ENCODE measurements at places on chromosomes 5 and 9.

DNA sequence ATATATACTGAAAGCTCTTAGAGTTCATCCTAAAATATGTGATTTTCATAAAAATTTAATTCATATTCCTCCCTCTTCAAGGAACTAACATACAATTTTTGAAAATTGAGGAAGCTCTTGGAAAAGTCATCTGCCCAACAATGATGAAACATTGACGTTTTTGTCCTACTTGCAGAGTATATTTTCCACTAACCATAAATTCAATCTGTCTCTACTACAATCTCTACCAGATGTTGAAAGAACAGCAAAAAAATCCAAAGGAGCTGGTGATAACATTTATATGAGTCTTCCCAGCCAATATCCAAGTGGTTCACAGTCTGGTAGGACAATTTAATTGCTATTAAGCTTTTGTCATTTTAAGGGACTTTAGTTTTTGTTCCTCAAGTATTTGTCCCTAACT is 81.1 kb upstream of the NR3C1 start:
- no peak for DNase-seq

GRCh38 chr5:89956838-89957237 is 452.7 kb downstream of the CETN3 start:
- no peak for DNase-seq

DNA sequence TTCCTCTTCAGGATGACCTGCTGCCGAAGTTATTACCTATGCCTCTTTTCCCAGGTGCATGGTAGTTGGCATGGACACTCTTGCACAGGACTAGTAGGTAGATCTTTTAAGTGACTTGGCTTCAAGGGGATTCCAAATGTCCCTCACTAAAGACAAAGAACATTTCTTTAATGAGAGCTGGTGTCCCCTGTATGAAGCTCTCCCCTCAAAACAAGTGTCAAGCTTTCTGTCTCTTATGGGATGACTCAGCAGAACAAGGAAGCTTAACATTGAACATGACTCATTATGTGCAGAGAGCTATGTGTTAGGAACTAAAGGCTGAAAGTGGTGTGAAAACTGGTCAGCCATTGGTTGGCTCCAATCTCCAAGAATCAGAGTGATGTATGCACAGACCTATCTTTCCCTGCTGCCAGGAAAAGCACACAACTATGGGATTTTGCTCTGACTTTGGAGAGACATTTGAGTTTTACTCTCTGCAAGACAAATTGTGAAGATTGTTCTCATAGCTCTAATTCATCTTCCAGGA is 120.5 kb downstream of the PRDM6 start:
- DNase-seq = no peak

GRCh38 chr5:73464016-73464745 is 15.6 kb upstream of the FOXD1 start:
- no peak for DNase-seq

DNA sequence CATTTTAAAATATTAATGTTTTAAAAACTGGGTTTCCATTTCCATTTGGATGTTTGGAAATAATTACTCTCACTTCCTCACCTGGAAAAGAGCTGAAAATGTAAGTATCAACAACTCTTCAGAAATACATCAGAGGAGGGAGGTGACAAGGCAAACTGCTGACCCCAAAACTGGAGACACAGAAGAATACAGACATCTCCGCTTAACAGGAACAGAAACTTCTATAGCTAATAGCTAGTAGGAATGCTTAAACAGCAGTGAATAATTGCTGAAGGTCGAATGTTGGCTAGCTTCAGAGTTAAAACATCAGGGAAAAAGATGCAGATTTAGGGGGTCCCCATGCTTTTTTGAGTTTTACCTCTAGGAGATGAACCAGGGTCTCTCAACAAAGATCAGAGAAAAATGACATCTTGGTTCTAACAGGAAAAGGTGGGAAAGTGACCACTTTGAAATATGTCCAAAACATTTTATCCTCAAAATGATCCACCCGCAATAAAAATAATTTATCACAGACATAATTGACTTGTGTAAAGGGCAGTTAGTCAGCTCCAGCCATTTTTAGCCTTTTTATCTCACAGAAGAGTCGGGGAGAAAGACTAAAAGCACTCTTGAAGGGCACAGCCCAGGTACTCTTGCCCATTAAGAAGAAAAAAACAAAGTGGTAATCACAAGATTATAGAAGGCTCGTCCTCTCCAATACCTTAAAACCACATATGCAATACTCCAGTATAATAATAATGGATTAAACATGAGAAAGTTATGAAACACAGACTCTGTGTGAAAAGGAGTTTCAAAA is 1474.9 kb downstream of the EFNA5 start:
- no peak for DNase-seq

GRCh38 chr9:26891726-26892125 is 876 bp downstream of the CAAP1 start:
- DNase-seq = no peak

- DNase-seq = no peak
These were observed 6.0 kb downstream of the DBN1 start for GRCh38 chr5:177467436-177467835.

DNA sequence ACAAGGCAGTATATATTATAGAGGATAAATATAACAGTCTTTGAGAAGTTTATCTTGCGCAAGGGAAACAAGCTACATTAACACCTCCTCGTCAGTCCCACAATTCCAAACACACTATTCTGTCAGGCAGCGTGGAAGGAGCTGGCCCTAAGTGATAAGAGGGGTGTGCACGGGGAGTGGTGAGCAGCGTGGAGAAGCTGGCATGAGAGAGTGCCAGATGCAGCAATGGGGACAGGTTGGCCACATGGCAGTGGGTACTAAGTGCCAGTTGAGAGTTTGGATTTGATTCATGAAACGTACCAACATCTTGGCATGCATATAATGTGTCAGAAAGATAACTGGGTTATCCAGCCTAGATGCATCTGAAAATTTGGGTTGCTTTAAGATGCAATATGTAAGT is 460.2 kb downstream of the ICE1 start:
- no peak for DNase-seq

DNA sequence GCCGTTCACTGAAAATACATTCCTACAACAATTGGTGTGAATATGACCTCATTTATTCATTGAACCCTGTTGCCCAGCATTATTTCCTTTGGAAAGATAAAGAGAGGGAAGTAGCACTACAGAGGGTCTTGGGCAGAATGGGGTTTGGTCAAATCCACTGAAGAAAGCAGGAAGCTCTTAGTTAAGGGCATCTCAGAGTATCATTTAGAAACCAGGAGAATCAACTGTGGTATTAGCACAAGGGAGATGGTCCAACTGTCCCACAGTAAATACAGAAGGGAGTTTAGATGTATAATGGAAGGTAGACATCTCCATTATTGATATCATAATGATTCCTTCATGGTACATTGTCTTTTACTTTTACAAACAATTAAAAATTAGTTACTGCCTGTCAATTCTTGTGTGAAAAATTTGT is 47.1 kb downstream of the LIX1 start:
- no peak for DNase-seq

DNA sequence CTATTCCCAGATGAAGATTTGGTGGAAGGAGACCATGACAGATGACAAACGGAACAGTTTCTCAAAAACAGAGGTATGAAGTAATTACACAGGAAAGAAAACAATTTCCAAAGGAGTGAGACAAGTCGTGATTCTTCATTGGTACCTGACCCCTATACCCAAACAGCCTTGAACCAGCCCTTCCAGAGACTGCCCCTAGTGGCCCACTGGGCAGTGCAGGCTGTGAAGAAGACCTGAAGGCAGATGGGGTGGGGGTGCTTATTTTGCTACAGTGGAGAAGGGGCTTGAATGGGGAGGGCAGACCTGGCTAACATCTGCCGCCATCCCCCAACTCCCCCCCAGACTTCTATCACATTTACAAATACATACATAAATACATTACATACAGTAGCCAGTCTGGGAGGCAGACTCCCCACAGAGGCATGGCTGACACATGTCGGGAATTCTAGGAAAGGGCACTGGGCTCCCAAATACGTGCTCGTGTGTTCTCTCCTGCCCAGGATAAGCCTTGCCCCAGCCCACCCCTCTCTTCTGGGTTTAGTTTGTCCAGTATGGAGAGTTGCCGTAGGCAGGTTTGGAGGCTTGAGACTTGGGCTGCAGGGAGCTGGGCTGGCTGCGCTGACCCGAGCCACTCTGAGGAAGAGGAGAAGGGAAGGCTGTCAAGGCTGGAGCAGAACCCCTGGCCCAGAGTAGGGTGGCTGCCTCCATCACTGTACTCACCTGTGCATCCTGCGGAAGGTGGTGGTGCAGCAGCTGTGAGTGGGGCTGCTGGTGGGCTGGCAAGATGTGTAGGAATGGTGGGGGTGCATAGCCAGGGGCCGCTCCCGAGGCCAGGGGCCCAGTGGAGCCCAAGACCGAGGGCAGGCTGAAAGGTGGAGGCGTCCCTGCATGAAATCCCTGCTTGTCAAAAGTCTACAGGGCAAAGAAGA is 105.3 kb downstream of the UBE2R2 start:
- DNase-seq = peak; percentile 36

DNA sequence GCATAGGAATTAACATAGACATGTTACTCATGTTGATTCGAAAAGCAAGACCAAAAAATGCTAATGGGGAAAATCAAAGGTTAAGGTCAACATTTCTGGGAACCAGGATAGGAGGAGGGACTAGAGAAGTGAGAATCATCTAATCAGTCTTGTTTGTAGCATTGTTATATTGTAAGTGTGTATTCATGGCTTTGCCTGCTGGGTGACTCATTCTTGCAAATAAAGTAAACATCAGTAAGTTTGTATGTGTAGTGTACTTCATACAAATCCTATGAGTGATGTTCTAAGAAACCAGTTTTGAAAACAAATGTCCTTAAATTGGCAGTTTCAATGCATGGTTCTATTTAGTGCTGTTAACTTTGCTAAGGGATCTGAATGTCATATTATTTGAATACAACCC is 79.0 kb upstream of the TMEM252 start:
- no peak for DNase-seq

DNA sequence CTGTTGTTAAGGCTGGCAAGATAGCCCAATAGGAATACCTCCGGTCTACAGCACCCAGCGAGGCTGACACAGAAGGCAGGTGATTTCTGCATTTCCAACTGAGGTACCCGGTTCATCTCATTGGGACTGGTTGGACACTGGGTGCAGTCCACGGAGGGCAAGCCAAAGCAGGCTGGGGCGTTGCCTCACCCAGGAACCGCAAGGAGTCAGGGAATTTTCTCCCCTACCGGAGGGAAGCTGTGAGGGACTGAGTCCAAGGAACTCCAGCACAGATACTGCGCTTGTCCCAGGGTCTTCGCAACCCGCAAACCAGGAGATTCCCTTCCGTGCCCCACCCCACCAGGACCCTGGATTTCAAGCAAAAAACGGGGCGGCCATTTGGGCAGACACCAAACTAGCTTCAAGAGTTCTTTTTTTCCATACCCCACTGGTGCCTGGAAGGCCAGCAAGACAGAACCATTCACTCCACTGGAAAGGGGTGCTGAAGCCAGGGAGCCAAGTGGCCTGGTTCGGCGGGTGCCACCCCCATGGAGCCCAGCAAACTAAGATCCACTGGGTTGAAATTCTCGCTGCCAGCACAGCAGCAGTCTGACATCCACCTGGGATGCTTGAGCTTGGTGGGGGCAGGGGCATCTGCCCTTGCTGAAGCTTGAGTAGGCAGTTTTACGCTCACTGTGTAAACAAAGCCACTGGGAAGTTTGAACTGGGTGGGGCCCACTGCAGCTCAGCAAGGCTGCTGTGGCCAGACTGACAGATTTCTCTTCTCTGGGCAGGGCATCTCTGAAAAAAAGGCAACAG is 647.2 kb downstream of the BNC2 start:
- no peak for DNase-seq

DNA sequence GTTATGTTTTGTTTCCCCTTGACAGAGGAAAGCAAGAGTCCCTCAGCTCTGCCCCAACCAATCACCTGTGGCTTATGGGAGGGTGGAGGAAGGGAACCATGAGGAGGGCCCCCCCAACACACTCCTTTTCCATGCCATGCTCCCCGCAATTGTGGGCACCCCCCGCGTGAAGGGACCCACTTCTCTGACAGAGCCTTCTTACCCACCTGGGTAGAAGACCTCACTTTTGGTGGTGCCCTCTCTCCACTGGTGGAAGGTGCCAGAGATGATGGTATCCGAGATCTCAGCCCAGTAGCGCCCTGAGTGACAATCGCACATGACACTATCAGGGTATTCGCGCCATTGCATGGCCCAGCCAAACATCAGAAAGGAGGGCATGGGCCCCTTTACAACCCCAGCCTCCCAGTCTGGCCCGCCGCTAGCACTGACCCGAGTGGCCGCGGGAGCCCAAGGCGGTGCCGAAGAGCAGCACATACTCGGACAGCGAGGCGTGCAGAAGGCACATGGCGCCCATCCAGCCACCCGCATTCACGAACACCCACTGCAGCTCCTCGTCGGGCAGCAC is 714 bp downstream of the SIGMAR1 start:
- DNase-seq = peak; percentile 30

GRCh38 chr5:176780176-176781053 is 29.9 kb upstream of the UNC5A start:
- DNase-seq = no peak

DNA sequence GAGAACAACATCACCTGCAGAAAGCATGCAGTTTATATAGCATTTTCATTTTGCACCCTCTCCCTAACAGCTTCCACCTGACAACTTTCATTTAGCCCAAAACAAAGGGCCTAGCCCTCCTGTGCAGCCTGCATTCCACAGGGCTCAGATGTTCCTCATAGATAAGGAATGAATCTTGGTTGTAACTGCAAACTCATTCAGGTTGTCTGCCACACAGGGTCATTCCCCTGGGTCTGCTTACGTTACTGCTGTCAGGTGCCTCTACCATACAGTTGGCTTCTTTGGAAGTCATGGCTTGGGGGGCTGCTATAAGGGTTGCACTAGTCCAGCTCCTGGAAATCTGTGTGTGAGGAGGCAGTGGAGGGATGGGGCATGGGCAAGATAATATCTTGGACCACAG is 2.7 kb upstream of the DCP2 start:
- DNase-seq = no peak

DNA sequence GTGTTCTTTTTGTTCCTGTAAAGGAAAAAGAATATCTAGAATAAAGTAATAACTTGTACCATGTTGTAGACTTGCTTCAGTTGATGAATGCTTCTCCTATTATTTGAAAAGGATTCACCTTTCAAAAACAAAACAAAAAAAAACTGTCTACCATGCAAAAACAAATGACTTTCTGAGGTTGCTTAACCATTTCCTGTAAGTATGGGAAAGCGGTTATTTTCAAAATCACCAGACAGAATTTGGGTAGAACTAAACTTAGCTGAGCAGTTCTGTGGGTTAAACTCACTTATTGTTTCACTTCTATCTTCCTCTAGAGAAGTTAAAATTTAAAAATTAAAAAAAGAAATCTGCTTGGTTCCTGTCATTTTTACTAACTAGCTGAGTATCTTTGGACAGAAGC is 25.2 kb downstream of the LNPEP start:
- no peak for DNase-seq

DNA sequence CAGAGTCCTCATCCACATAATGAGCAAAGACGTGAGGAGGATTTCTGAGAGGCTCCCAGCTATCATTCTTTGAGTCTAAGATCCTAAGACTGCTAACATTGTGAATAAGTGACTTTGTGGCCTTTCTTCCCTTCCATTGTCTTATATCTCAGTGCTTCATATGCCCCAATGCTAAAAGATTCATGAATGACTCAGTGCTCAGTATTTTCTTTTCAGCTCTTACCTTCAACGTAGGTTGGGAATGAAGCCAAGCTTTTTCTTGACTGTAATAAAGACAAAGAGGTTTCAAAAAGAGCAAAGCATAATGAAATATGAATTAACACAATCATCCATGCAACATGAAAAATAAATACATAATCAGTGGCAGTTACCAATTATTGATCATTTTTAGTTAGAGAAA is 146.4 kb downstream of the ENTREP1 start:
- DNase-seq = no peak

- no peak for DNase-seq
These were observed 779.6 kb downstream of the CDH18 start for GRCh38 chr5:19208397-19208796.

- peak; percentile 18 for DNase-seq
These were observed 58.3 kb upstream of the FBXW11 start for GRCh38 chr5:172064766-172065165.

Data from activated naive CD4-positive, alpha-beta T cell treated with anti-CD3 and anti-CD28 coated beads, Interleukin-2, amount 10 ng/mL, durations not matched to agents 7 days and 5 days (primary cell).